ENCODE measurements at places on chromosomes 1 and 21. TPM values are rescaled to one million over a fixed set of nuclear protein-coding genes. Genes with fewer than 3 reads are reported as not detected.

GRCh38 chr21:23471877-23472276 lies 2135.4 kb downstream of the MRPL39 start:
- DNase-seq, result no peak

Gene FCRL5
- polyA plus RNA-seq, result 0.28 TPM

Gene NTRK1
- not detected for polyA plus RNA-seq

Gene SERPINC1
- polyA plus RNA-seq, result not detected

- no peak for DNase-seq
Observed at GRCh38 chr1:44513111-44513510, 108.1 kb downstream of the RNF220 start.

Gene RHBG
- polyA plus RNA-seq, result not detected
